ENCODE measurements at places on chromosomes 7 and 10. TPM values are rescaled to one million over a fixed set of nuclear protein-coding genes. Genes with fewer than 3 reads are reported as not detected.

DNA sequence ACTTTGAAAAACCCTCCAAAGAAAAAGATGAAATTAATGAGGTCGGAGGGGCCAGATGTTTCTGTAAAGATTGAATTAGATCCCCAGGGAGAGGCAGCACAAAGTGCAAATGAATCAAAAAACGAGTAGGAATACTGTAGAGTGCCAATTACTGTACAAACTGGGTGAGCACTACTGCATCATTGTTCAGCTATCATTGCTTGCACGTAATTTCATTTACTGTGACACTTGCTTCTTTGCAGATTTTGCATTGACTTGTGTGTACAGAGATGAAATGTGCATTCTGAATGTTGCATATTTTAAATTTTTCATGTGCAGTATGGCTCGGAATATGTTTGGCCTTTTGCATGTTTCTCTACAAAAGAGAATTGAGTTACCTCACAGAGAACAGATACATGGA, 123.7 kb downstream of the LCOR start:
- no peak overlapping the region for H3K4me3 ChIP-seq
- no peak overlapping the region for H3K27ac ChIP-seq
- peaks cover 8% of the 10 kb centered on the region for H3K36me3 ChIP-seq

- H3K27me3 ChIP-seq, result no peaks in the 10 kb centered on the region
- H3K4me1 ChIP-seq, result no peaks in the 10 kb centered on the region
- DNase-seq, result no peak
Observed at GRCh38 chr10:4024516-4025245, 239.7 kb upstream of the KLF6 start.

- peaks cover 5% of the 10 kb centered on the region for H3K4me1 ChIP-seq
- peaks cover 4% of the 10 kb centered on the region for H3K27me3 ChIP-seq
- no peak for DNase-seq
- H3K36me3 ChIP-seq, result no peaks in the 10 kb centered on the region
Observed at GRCh38 chr10:4136121-4136520, 351.1 kb upstream of the KLF6 start.

GRCh38 chr10:13707156-13707881, 120.6 kb downstream of the PRPF18 start:
- H3K4me1 ChIP-seq, result peaks cover 4% of the 10 kb centered on the region
- H3K36me3 ChIP-seq, result no peaks in the 10 kb centered on the region
- peak overlapping the region; percentile 58 for H3K27ac ChIP-seq
- DNase-seq, result peak; percentile 96
- H3K4me3 ChIP-seq, result peak overlapping the region; percentile 70
- no peaks in the 10 kb centered on the region for H3K27me3 ChIP-seq

Gene OPN1SW
- not detected for total RNA-seq

DNA sequence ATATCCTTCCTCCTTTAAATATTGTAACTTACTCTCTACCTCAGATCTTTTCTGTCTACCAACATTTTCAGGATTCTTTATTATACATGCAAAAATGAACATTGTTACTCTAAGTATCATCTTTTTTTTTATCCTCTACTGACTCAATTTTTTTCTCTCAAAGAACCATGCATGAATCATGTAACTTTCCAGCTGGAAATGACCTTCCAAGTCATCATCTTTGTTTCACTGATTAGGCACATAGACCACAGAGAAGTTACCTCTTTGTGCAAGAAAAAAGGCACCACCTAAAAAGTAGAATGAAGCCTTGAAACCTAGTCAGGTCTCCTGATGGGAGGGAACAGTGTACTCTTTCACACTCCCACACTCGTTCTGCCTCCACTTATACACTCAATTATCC, 234.9 kb downstream of the HGF start:
- H3K4me1 ChIP-seq, result no peaks in the 10 kb centered on the region
- no peak overlapping the region for H3K4me3 ChIP-seq
- no peak for DNase-seq
- no peaks in the 10 kb centered on the region for H3K27me3 ChIP-seq
- no peaks in the 10 kb centered on the region for H3K36me3 ChIP-seq
- H3K27ac ChIP-seq, result no peak overlapping the region

GRCh38 chr7:106216517-106216922, 68.3 kb downstream of the NAMPT start:
- no peak overlapping the region for H3K4me3 ChIP-seq
- no peak overlapping the region for H3K27ac ChIP-seq
- no peak for DNase-seq
- H3K4me1 ChIP-seq, result peaks cover 4% of the 10 kb centered on the region

- H3K27me3 ChIP-seq, result no peaks in the 10 kb centered on the region
- no peak overlapping the region for H3K4me3 ChIP-seq
- H3K27ac ChIP-seq, result no peak overlapping the region
- H3K36me3 ChIP-seq, result no peaks in the 10 kb centered on the region
- H3K4me1 ChIP-seq, result no peaks in the 10 kb centered on the region
- no peak for DNase-seq
Observed at GRCh38 chr7:158371856-158372255, 215.8 kb downstream of the PTPRN2 start.
